NCI-H187 treated with DMSO at 0.1 percent for 48 hours (cell line): ENCODE measurements at places on chromosomes 1 and 21.

DNA sequence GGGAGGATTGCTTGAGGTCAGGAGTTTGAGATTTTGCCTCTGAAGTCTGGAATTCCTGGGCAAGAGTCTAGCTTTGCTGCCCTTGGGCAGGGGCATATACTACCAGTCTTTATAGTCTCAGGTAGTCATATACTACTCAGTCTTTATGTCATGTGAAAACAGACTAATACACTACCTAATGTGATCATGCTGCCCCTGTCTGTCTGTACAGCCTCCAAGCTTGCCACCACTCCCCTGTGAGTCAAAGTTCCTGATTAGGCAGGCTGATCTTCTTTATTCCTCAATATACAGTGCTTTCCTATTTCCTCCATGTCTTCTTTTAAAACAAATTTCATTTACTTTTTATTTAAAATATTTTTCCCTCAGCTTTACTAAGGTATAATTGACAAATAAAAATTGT, 105.3 kb upstream of the BEND5 start:
- DNase-seq: no peak

DNA sequence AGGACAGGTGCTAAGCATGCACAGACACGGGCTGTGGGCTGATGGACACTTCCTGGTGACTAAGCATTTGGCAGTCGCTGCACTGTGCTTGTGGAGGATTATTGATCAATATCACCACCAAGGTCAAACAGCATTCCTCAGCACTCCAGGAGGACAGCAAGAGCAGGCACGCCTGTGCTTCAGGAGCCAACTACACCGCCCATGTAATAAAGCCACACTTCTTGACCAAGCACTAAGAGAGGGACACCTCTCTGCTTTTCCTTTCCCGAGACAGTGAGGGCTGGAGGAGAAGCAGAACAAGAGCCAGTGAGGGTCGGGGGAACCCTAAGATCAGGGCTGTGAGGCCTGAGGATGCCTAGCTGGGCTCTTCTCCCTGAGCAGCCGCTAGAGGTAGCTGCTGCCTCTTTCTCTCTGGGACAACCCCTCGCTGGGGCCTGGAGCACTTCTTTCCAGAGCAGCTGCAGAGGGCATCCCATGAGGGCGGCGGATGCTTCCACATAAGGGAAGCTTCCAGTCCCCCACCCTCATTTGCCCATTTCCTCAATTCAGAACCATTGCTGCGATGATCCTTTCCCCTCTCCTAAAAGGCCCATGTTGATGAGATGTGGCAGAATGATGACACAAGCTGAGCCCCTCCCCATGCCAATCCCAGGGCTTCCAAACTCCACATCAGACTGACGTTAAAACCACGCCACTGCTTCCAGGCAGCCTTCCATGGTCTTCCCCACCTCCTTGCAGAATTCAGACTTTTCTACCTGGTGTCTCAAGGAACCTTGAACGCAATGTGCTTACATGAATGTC, 19.1 kb downstream of the RAB7B start:
- DNase-seq: no peak

DNA sequence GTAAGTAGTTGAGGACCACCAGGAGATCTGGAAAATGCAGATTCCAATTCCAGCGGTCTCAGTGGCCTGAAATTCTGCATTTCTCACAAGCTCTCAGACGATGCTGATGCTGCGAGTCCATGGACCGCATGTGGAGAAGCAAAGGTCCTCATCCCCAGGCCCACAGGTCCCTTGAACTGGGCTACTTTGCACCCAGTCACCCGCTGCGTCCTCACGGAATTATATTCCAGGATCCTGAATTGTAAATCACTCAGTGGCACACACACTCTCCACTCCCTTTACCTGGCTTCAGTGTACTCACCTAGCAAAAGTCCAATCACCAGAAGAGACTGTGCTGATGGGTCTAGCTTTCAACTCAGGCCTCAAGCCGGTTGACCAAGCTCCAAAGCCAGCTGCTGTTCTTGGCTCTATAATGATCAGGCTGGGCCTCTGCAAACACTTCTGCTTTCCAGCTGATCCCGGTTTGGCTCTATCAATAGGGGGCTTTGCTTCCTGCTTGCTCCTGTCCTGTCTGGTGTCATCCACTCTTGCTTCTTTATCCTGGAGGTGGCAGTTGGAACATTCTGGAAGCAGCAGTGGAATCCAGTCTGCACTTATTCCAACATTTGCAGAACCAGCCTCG, 904 bp upstream of the RPL22 start:
- no peak for DNase-seq

DNA sequence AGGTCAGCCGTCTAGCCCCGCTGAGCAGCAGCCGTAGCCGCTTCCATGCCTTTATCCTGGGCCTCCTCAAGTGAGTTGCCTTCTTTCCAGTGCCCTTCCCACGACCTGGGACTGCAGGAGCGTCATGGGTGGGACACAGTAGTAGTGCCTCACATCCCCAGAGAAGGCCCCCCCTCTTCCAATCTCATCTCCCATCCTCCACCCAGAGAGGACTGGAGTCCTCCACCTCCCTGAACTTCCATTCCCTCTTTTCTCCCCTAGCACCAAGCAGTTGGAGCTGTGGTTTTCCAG, 4.9 kb downstream of the RUSC1 start:
- no peak for DNase-seq

DNA sequence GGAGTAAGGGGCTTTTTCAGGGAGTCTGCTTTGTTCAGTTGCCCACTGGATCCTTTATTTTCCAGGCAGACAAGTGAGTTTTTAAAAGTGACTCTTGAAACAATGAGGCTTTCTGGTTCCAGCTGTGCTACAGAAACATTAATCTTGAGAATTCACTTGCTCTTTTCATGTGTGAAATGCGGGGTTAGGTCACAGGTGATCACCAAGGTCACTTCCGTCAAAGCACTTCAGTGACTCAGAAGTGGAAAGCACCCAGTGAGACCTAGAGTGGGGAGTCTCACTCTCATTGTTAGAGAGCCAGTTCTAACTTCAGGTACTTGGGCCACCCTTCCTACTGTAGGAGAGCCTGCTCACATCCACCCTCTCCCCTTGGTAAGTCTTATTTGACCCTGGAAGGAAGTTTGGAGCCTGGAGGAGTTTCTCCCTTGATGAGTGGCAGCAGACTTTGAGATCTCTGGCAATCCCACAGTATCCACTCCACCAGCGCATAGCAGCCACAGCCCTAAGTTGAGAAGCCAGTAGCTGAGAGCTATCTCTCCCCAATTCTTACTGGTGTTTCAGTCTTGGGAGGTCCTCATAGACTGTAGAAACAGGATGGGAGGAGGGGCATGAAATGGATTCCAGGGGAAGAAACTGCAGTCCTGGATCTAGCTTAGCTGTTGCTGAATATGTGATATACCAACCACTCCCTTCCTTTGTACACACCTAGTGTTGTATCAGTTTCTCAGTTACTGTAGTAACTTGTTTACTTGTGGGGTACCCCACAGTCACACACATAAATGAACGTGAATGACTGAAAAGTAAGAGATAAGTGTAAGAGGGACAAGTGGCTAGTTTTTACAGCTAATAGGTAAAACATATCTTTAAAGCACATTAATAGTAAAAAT, 3.1 kb downstream of the TACSTD2 start:
- DNase-seq: no peak

GRCh38 chr1:18564676-18565075, 66.0 kb upstream of the PAX7 start:
- DNase-seq: no peak

GRCh38 chr1:75099581-75099980, 34.6 kb upstream of the LHX8 start:
- DNase-seq: no peak

DNA sequence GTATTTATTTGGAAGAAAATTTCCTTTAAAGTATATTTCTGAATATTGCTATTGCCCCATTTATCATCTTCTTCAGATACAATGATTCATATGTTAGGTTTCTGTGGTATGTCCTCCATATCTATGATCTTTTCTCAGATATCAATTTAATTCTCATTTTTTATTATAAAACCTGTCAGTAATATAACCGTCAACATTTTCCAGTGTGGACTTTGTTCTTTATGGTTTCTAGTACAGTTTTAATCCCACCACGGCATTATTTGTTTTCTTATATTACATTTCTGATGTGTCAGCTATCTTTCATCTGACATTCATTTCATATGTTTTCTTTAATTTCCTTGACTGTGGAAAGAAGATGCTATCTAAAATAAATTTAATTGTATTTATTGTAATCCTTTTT, 97.9 kb downstream of the PLPPR5 start:
- DNase-seq: no peak

GRCh38 chr1:229832695-229833094, 206.6 kb downstream of the URB2 start:
- no peak for DNase-seq

- no peak for DNase-seq
These were observed 1.4 kb downstream of the MAP1LC3C start for GRCh38 chr1:241997401-241997998.

GRCh38 chr1:211577277-211577818, 1.6 kb downstream of the SLC30A1 start:
- no peak for DNase-seq

GRCh38 chr1:52767596-52768280, 41.5 kb downstream of the ZYG11B start:
- DNase-seq: no peak

- DNase-seq: no peak
These were observed 1.4 kb downstream of the RWDD2B start for GRCh38 chr21:29017639-29018237.

GRCh38 chr21:46554431-46555224, 50.3 kb downstream of the S100B start:
- DNase-seq: no peak

DNA sequence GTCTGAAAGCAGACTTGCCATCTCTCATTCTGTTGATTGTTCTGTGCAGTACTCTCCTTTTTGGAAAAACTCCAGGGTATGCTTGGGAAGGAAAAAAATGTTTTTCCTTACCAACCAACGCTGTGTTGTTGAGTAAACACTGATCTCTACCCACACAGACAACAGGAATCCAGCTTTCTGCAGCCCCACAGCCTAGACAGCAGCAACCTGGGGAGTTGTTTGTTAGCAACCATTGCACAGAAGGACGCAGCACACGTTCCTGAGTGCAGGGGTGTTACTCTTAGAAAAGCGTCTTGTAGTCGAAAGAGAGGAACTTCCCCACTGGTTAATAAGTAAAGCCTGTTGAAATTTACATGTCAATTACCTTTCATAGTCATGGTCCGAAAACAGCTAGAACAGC, 56.6 kb downstream of the SMYD2 start:
- DNase-seq: no peak

DNA sequence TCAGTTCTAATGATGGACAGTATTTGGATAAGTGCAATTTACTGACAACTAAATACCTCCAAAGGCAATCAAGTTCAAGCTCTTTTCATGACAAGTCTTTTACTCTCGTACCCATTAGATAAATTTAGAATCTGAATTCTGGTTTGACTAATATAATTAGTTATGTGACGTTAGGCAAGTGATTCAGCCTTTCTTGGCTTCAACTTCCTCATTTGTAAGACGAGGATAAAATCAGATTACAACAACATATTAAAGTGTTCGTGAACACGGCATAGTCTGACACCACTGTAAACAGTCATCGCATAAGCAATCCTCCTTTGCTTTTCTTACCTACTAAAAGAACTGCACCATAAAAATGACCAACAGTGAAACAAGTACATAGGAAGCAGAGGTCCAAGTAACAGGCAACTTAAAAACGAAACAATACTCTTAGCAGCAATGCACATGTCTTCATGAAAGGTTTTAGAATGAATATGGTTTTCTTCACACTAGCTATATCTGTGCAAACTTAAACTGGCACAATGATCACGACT, 25.7 kb downstream of the COA6 start:
- no peak for DNase-seq

DNA sequence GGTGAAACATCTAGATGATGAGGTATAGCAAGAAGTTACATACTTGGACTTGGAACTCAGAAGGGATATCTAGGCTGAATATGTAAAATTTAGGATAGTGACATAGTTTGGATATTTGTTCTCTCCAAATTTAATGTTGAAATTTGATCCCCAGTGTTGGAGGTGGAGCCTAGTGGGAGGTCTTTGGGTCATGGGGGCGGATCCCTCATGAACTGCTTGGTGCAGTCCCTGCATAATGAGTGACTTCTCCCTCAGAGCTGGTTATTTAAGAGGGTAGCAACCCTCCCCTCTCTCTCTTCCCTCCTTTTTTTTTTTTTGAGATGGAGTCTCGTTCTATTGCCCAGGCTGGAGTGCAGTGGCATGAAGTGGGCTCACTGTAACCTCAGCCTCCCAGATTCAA, 15.5 kb downstream of the ST3GAL3 start:
- DNase-seq: no peak

DNA sequence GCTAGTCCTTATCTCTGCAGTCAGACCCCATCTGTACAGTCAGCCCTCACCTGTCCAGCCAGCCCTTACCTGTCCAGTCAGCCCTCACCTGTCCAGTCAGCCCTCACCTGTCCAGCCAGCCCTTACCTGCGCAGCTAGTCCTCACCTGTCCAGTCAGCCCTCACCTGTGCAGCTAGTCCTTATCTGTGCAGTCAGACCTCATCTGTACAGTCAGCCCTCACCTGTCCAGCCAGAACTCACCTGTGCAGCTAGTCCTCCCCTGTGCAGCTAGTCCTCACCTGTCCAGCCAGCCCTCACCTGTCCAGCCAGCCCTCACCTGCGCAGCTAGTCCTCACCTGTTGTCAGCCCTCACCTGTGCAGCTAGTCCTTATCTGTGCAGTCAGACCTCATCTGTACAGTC, 506.8 kb downstream of the NPHP4 start:
- DNase-seq: no peak

GRCh38 chr1:36994868-36995267, 39.4 kb downstream of the GRIK3 start:
- DNase-seq: no peak

GRCh38 chr1:61426885-61427284, 298.1 kb downstream of the TM2D1 start:
- no peak for DNase-seq

GRCh38 chr1:42848823-42849537, 2.6 kb downstream of the ZNF691 start:
- DNase-seq: no peak

GRCh38 chr1:1020000-1020404, at the start of gene AGRN:
AGRN (plus strand) TSS chr1:1020120; CDS start chr1:1020173, 53 bp downstream.
- no peak for DNase-seq

GRCh38 chr1:15038232-15039016, 115.1 kb upstream of the TMEM51 start:
- no peak for DNase-seq

- DNase-seq: no peak
These were observed 37.9 kb downstream of the GNG12 start for GRCh38 chr1:67795179-67795912.

- peak; percentile 66 for DNase-seq
These were observed 19.3 kb upstream of the KLHDC8A start for GRCh38 chr1:205375835-205376545.

GRCh38 chr1:163296504-163297263, 25.1 kb upstream of the NUF2 start:
- DNase-seq: no peak
